NCI-H2081 (cell line): ENCODE measurements at places on chromosomes 2 and 18.

- no peak for DNase-seq
These were observed 260.0 kb downstream of the ASXL3 start for GRCh38 chr18:33838054-33838453.

GRCh38 chr2:1219901-1220573 is 193.2 kb upstream of the TPO start:
- no peak for DNase-seq

DNA sequence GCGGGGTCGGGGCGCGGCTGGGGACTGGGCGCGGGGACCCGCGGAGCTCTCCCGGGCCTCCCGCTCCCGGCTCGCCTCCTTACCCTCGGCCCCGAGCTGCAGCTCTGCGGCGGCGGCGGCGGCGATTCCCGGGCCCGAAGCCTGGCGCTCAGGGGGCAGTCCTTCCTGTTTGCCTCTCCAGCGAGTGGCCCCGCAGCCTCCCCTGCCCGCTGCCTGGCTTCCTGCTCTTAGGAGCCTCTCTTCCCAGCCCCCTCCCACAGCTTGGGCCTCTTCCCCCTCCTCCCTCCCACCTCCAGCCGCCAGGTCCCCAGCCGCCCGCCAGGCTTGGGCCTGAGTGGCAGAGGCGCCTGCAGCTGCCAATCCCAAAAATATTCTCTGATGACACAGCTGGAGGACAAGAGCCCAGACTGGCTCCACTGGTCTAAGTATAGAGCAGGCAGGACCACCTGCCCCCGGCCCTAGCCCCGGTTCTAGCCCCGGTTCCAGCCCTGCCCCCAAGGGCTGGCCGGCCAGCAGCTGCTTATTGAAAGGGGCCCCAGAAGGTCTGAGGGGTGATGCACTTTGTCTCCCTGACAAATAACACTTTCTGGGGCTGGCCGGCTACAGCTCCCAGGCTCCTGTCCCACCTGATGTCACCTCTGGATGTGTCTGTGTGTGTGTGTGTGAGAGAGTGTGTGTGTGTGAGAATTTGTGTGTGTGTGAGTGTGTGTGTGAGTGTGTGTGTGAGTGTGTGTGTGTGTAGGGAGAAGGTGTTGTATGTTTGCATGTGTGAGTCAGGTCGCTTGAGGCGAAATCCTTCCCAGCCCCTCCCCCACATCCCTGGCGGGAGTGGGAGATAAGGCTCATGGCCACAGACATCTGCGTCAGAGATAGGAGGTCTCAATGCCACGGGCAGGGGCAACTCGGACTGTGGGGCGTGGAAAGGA is at the start of gene OBSL1:
OBSL1 (minus strand) TSS at position 229 of the 926 bp plus-strand sequence. CDS start 307 bp downstream, outside the sequence.
- peak; percentile 84 for DNase-seq

- DNase-seq, result no peak
These were observed 28.8 kb downstream of the ASAP2 start for GRCh38 chr2:9235147-9236044.

GRCh38 chr2:106161938-106162820 is 31.9 kb downstream of the UXS1 start:
- no peak for DNase-seq

GRCh38 chr2:189466046-189466445 is 24.8 kb downstream of the WDR75 start:
- DNase-seq, result no peak

GRCh38 chr2:163748420-163748819 is 12.6 kb upstream of the FIGN start:
- no peak for DNase-seq
